ENCODE measurements at places on chromosomes 5 and 9.

GRCh38 chr5:6188344-6188743 is 190.0 kb downstream of the MED10 start:
- no peak for DNase-seq

DNA sequence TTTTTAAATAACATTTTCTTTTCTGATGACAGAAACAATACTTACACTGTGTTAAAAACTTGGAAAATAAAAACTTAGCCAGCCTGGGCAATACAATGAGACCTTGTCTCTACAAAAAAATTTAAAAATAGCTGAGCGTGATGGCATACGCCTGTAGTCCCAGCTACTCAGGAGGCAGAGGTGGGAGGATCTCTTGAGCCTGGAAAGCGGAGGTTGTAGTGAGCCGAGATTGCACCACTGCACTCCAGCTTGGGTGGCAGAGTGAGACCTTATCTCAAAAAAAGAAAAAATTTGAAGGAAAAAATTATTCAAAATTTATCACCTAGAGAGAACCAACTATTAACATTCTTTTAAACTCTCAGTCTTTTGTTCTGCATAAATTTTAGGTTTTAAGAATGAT is 4.9 kb upstream of the CMYA5 start:
- DNase-seq, result no peak

DNA sequence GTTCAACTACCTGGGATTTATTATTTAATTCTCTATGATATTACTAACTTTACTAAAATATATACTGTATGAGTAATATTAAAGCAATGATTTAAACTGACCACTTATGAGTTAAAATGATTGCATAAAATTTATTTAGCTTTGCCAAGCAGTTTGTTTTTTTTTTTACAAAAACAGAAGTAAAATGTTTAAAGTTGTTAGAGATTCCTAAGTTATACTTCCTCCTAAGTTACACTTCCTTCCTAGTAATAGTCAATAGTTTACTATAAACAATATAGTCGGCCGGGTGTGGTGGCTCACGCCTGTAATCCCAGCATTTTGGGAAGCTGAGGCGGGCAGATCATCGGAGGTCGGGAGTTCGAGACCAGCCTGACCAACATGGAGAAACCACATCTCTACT is 23.7 kb upstream of the LRRC19 start:
- no peak for DNase-seq

- DNase-seq, result no peak
Observed at GRCh38 chr9:14205463-14205862, 108.5 kb downstream of the NFIB start.

DNA sequence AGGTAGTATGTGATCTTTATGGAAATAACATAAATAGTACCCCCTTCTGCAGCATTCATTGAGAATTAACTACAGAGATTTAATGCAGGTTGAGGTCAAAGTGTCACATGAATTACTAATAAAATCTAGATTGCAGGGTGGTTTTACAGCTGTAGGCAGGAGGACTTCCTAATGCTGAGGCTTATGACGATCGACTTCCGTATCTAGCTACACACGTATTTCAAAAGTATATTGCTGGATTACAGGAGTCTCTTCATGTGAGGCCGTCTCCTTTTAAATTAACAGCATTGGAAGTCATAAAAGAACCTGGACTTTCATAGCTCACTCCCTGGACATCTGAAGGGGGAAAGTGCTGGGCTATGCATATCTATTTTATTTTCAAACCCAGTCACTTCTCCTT is 180.9 kb downstream of the OSTF1 start:
- no peak for DNase-seq

GRCh38 chr5:36367524-36367923 is 65.8 kb upstream of the RANBP3L start:
- DNase-seq, result no peak

DNA sequence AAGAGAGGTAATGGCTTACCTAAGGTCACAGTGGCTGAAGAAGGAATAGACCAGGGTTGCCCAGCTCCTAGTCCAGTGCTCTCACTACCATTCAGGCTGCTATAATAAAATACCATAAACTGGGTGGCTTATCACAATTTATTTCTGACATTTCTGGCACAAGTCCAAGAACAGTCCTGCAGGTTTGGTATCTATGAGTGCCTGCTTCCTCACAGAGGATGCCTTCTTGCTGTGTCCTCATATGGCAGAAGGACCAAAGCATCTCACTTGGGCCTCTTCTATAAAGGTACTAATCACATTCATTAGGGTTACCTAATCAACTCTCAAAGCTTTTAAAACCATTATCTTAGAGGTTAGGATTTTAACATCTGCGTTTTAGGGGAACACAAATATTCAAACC is 17.2 kb downstream of the STARD4 start:
- no peak for DNase-seq

- no peak for DNase-seq
Observed at GRCh38 chr5:108696951-108697715, 50.6 kb upstream of the FER start.

- no peak for DNase-seq
Observed at GRCh38 chr5:56011835-56012234, 17.1 kb upstream of the IL6ST start.

GRCh38 chr5:41057231-41057630 is 13.9 kb downstream of the MROH2B start:
- DNase-seq, result no peak

DNA sequence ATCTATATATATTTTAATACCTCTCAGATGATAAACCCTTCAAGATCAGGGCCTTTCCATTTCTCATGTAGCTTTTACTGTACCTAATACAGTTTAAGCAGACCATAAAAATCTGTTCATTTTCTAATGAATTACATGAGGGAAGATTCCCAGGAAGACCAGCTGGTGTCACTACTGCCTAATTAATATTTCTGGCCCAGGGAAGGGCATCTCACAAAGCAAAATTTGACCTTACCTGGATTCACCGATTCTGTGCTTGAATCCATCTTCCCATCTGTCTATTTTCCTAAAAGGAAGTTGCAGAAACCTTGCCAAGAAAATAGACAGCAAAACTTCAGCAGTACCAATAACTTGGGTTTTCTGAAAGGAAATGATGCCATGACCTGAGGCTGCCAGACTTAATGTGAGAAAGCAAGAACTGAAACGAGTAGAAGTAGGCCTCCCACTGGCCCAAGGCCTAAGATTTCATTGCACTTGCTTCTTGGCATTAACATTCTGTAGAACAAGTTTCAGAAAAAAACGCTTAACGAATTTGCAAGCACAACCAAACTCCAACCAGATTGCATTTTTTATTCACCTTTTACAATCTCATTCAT is 83.0 kb upstream of the GLIS3 start:
- DNase-seq, result no peak

GRCh38 chr9:121858788-121859187 is 207.4 kb downstream of the DAB2IP start:
- no peak for DNase-seq

- no peak for DNase-seq
Observed at GRCh38 chr5:157993201-157993600, 134.3 kb upstream of the CLINT1 start.
